ENCODE measurements at places on chromosomes 12 and 14.

- no peak for DNase-seq
These were observed 1262.4 kb upstream of the SEL1L start for GRCh38 chr14:82796086-82796485.

- DNase-seq, result no peak
These were observed 23.2 kb downstream of the MOAP1 start for GRCh38 chr14:93161411-93161940.

GRCh38 chr12:15227004-15227679, 5.9 kb upstream of the RERG start:
- no peak for DNase-seq

DNA sequence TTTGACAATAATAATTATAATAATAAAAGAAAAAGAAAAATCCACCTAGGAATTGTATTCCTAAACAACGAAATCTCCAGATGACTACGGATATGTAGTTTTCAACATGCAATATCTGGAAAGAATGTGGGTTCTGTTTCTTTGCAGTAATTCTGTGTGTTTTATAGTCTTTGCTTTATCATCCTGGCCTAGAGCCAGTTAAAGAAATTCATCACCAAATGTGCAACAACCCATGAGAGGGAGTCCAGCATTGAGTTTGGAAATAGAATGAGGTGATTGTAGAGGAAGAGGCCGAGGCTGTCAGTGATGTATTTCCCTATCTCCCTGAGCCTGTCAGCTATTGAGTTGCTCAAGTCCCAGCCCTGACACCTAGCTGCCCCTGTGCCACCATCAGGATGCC, 200.5 kb upstream of the DCN start:
- DNase-seq, result no peak

GRCh38 chr12:92389466-92389865, 243.8 kb upstream of the BTG1 start:
- no peak for DNase-seq
